ENCODE measurements at places on chromosomes 4 and X.

DNA sequence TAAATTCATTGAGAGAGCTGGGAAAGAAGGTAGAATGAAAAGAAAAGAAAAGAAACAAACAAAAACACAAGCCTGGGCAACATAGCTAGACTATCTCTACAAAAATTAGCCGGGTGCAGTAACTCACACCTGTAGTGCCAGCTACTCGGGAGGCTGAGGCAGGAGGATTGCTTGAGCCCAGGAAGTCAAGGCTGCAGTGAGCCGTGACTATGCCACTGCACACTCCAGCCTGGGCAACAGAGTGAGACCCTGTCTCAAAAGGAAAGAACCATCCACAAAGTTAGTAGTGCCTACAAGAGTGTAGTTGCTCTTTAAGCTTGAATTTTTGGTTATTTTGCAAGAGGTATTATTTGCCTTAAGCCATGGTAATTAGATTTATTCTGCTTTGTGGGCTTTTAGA lies 157.7 kb downstream of the CBR4 start:
- DNase-seq: no peak

DNA sequence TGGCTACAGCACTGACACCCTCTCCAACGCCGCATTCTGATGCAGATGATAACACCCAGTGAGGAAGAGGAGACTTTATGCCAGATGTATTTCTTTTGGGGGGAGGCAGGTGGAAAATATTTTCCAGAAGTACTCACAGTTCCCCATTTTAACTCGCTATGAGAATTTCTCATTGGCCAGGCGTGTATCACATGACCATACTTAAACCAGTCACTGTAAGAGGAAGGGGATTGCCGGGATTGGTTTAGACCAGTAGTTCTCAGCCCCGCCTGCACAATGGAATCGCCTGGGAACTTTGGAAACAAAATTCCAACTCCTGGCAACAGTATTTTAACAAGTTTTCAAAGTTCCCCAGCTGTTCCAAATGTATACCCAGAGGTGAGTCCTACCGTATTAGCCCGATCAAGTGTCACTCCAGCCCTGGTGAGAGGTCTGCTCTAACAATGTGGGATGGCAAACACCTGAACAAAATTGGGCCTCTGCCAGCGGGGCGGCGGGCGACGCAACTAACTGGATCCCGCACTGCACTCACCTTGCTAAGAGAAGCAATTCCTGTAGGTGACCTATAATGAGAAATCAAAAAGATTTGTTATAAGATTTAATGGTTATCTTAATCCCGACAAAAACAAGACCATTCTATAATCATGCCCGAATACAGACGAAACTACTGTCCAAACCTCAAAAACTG lies 2.9 kb upstream of the MSL3 start:
- DNase-seq: no peak

DNA sequence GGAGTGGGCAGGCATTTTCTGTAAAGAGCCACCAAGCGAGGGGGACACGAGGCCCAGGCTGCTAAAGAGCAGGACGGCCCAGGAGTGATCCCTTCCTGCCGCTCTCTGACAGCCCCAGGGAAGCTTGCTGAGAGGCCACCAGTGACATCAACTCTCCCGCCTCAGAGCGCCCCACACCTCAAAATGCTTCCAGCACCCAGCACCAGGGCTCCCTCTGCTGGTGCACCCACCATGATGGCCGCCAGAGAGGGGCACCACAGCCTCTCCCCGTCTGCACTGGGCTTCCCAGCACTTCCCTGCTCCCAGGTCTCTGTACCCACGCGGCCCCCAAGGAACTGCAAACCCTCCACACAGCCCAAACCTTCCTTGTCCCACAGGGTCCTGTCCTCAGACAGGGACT lies 40.4 kb downstream of the GAK start:
- no peak for DNase-seq

DNA sequence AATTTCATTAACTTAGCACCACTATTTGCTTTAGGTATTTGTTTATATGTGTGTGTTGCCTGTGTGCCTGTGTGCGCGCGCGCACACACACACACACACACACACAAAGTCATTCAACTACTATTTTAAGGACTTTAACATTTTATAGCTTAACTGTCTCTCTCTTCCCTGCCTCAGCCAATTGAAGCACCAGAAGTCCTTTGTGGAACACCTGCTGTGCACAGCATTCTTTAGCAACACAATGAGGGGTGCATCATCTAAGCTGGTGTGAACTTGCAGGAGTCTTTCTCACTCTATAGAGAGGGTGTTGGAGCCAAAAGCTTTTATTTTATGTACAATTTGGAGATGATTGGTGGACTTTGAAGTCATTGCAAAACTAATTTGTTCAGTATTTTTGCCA lies 31.3 kb downstream of the SLIT2 start:
- no peak for DNase-seq

DNA sequence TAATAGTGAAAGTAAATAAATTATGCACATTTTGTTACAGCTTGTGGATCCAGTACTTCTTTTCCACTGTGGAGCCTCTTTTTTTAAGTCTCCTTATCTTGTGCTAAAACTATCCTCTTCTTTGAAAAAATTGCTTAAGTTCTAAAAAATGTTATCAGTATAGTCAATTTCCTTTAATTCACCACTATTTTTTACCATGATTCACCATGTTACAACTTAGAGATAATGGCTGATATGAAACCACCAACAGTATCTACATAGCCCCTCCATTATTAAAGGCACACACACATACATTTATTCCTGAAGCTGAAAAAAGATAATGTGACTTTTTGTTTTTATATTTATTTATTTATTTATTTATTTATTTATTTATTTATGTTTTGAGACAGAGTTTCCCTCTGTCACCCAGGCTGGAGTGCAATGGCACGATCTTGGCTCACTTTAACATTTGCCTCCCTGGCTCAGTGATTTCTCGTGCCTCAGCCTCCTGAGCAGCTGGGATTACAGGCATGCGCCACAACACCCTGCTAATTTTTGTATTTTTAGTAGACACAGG lies 243.2 kb downstream of the SPOCK3 start:
- no peak for DNase-seq

GRCh38 chrX:47187106-47187677 lies 6.4 kb upstream of the UBA1 start:
- no peak for DNase-seq

Data from GM03348 (cell line).